A549 (cell line): ENCODE measurements at places on chromosomes 3 and 15. TPM values are rescaled to one million over a fixed set of nuclear protein-coding genes. Genes with fewer than 3 reads are reported as not detected.

- no peak for DNase-seq
Measured at GRCh38 chr3:22121068-22121701, 370.2 kb upstream of the ZNF385D start.

OIP5 gene
- 21.7 to 23.2 TPM (median 22.4 TPM) in 3 replicates for polyA plus RNA-seq

ZPLD1 gene
- 0.05 TPM in 1 of 3 replicates, not detected in the others for polyA plus RNA-seq

- no peak for DNase-seq
Measured at GRCh38 chr3:59990915-59991314, 941.1 kb upstream of the CFAP20DC start.

DNA sequence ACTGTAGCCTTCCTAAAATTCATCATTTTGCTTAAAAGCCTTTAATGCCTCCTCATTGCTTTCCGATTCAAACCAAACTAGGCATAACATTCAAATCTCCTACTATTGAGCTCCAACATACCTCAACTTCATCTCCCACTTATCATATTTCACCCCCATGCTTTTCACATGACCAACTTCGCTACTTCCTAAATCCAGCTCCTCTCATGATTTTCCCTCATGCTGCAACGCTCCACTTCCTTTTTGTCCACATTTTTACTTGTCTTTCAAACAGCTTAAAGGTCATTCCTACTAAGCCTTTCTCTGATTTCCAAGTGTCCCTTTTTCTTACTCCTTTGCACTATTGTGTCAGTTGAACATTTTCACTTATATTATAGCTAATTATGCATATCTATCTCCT, 20.3 kb upstream of the ANXA2 start:
- no peak for DNase-seq

TF gene
- 0.45 to 2.0 TPM (median 0.53 TPM) in 3 replicates for polyA plus RNA-seq

GRCh38 chr3:156304406-156304805, 184.0 kb downstream of the KCNAB1 start:
- DNase-seq, result no peak

DNA sequence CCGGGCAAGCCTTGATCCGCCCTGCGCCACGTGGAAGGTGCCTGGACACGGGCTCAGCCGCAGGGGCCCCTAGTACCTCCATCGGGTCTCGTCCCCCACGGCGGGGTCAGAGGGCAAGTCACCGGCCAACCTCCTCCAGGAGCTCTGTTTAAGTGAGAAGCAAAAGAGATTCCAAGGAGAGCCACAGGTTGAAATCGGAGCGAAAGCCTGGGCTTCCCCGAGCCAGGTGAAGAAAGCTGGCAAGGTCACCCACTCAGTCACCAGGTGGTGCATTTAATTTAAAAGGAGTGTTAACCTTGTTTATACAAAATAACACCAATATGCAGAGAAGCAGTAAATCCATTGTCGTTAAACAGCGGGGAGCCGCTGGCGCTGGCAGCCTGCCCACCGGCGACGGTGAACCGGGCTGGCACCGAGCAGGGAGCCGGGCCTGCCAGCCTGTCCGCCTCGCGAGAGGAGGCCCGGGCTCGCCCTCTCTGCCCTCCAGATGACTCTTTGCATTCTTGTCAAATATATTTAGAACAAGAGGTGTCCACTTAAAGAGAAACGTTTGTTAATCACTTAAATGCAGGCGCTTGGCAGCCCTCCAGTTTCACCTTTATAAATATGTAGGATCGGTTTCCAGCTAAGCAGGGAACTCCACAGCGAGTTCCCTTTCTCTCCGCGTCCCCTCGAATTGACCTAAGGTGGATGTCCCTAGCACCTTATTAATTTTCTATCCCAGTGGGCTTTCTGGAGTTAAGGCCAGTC, 277.3 kb upstream of the NR2F2 start:
- DNase-seq, result no peak

GRCh38 chr3:141996437-141996836, 120.0 kb downstream of the ATP1B3 start:
- DNase-seq, result no peak

- no peak for DNase-seq
Measured at GRCh38 chr3:58324391-58325390, 8.0 kb upstream of the PXK start.

DNA sequence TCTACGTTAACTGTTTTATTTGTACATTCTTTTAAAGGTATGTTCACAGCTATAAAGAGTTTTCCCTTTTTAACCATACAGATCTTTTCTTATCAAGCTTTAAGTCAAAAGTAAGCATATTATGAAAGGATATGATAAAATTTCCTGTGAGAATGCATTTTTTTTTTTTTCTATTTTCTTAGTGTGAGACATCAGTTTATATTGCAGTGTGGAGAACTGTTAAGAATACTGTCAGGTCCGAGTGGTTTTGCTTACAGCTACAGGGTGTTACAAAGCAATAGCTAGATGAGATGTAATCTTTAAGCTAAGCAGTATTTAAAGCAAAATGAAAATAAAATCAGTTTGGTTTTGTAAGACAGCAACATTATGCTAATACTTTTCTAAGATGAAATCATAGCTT, 133.2 kb downstream of the SLC25A26 start:
- no peak for DNase-seq

XCR1 gene
- polyA plus RNA-seq, result not detected in 3 replicates

ZNF502 gene
- polyA plus RNA-seq, result 1.5 to 1.8 TPM (median 1.7 TPM) in 3 replicates

HPS3 gene
- polyA plus RNA-seq, result 25.5 to 28.4 TPM (median 26.1 TPM) in 3 replicates
